GM23248 (cell line): ENCODE measurements at places on chromosomes 6 and 20.

GRCh38 chr20:43736588-43737158, 9.9 kb upstream of the GTSF1L start:
- H3K4me3 ChIP-seq, result no peak overlapping the region
- no peaks in the 10 kb centered on the region; the same call in 1 of the 2 replicates for H3K27me3 ChIP-seq
- no peak overlapping the region for H3K27ac ChIP-seq
- no peaks in the 10 kb centered on the region for H3K4me1 ChIP-seq

DNA sequence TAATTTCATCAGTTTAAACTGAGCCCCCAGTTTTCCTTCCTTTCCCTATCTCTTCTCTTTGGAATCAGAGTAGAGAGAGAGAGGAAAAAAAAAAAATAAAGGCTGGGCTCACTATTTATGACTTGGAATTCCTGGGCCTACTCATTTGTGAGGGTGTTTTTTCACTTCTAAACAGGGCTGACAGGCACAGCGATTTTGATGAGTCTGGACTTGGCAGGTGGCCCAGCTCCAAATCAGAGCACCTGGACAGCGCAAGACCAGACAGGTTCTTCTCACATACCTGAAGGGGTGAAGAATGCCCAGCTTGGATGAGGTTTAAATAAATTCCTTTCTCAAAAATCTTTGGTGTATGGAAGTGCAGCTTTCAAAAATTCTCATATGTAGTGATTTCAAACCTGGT, 122.2 kb downstream of the KIF13A start:
- no peaks in the 10 kb centered on the region for H3K27me3 ChIP-seq
- H3K27ac ChIP-seq, result peak overlapping the region; percentile 98
- H3K4me1 ChIP-seq, result peaks cover 72% of the 10 kb centered on the region
- peak overlapping the region; percentile 21; the same call in 1 of the 2 replicates for H3K4me3 ChIP-seq
- peak; percentile 45 for DNase-seq
- no peaks in the 10 kb centered on the region for H3K36me3 ChIP-seq

- H3K4me1 ChIP-seq, result peaks cover 10% of the 10 kb centered on the region
- no peak overlapping the region for H3K4me3 ChIP-seq
- peak; percentile 41 for DNase-seq
- no peaks in the 10 kb centered on the region for H3K27me3 ChIP-seq
- H3K27ac ChIP-seq, result no peak overlapping the region
These were observed 163.7 kb downstream of the MAFB start for GRCh38 chr20:40525351-40525750.

GRCh38 chr20:10133532-10133931, 85.1 kb upstream of the SNAP25 start:
- no peaks in the 10 kb centered on the region for H3K36me3 ChIP-seq
- H3K27ac ChIP-seq, result no peak overlapping the region
- no peak for DNase-seq
- H3K4me1 ChIP-seq, result no peaks in the 10 kb centered on the region
- H3K27me3 ChIP-seq, result peaks cover 60% of the 10 kb centered on the region

- no peak overlapping the region for H3K27ac ChIP-seq
- DNase-seq, result no peak
These were observed 286.8 kb downstream of the CDH4 start for GRCh38 chr20:61538943-61539265.

DNA sequence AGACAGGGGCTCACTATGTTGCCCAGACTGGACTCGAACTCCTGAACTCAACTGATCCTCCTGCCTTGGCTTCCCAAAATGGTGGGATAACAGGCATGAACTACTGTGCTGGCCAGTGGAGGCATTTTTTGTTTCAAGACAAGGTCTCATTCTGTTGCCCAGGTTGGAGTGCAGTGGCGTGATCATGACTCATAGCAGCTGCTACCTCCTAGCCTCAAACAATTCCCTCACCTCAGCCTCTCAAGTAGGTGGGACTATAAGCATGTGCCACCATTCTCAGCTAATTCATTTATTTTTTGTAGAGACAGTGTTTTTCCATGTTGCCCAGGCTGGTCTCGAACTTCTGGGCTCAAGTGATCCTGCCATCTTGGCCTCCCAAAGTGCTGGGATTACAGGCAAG, 17.2 kb downstream of the ENPP3 start:
- no peaks in the 10 kb centered on the region for H3K27me3 ChIP-seq
- DNase-seq, result no peak
- peaks cover 19% of the 10 kb centered on the region for H3K4me1 ChIP-seq
- H3K4me3 ChIP-seq, result no peak overlapping the region

GRCh38 chr6:130368576-130368975, 2.8 kb downstream of the TMEM200A start:
- H3K36me3 ChIP-seq, result no peaks in the 10 kb centered on the region
- H3K27ac ChIP-seq, result no peak overlapping the region
- peak overlapping the region; percentile 91 for H3K4me3 ChIP-seq
- no peaks in the 10 kb centered on the region for H3K27me3 ChIP-seq
- peaks cover 25% of the 10 kb centered on the region for H3K4me1 ChIP-seq

DNA sequence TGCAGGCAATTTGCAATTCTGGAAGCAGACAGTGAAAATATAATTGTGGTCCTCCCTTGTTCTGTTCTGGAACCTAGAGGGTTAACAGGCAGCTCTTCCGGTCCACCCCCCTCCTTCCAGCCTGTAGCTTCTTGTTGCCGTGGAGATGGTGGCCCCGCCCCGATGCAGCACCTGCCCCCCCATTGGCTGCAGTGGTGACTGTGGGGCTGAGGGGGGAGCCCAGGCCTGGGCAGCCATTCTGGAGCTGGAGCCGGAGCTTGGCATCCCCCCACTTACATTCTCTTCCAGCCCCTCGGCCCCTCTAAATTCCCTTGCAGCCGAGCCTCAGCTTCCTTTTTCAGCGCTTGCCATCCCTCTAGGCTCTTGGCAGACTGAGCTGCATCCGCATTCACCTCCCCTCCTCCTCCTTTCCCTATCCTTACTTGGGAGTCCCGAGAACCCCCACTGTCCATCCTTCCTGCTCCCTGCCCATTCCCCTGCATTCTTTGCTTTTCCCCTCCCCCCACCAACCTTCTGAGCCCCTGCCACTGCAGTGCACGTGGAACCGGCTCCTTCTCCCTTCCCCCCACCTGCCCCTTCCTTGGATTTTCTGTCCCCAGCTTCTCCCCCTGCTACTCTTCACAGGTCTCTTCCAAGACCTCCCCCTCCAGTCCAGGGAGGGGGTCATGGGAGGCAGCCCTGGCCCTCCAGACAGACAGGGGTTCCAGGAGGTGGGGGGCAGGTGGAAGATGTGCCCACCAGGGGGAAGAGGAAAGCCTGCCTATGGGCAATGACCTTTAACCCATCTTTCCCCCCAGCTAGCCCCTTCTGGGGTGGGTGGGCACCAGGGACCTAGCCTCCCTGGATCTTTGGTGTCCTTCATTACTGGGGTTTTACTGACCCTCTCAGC, 11.4 kb downstream of the SYNGAP1 start:
- no peak overlapping the region for H3K4me3 ChIP-seq
- H3K4me1 ChIP-seq, result peaks cover 10% of the 10 kb centered on the region; the same call in 1 of the 2 replicates
- no peaks in the 10 kb centered on the region for H3K36me3 ChIP-seq
- DNase-seq, result peak; percentile 64
- no peaks in the 10 kb centered on the region for H3K27me3 ChIP-seq
- H3K27ac ChIP-seq, result no peak overlapping the region

DNA sequence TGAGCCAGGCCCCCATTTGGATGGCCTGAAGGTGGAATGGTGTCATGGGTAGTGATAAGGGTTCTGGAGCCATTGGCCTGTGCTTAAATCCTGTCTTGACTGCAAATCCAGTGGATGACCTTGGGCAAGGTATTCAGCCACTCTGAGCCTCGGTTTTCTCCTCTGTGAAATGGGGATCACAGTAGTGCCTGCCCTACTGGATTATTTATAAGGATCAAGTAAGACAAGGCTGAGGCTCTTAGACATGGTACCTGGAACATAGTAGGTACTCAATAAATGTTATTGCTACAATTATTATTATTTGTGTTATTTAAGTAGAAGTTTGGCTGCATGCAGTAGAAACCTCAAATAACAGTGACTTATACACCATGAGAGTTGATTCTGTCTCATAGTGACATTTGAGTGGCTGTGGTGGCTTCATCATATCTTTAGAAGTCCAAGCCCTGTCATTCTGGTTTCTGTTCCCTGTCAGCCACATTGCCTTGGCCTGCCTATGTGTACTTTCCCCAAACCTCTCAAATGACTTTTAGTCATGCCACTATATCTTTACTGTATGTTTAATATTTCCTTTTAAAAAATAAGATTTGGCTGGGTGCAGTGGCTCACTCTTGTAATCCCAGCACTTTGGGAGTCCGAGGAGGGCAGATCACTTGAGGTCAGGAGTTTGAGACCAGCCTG, 37.6 kb upstream of the CHMP4B start:
- no peak for DNase-seq
- no peak overlapping the region for H3K4me3 ChIP-seq
- H3K27ac ChIP-seq, result no peak overlapping the region
- H3K4me1 ChIP-seq, result no peaks in the 10 kb centered on the region
- H3K27me3 ChIP-seq, result no peaks in the 10 kb centered on the region
- H3K36me3 ChIP-seq, result no peaks in the 10 kb centered on the region; the same call in 1 of the 2 replicates

DNA sequence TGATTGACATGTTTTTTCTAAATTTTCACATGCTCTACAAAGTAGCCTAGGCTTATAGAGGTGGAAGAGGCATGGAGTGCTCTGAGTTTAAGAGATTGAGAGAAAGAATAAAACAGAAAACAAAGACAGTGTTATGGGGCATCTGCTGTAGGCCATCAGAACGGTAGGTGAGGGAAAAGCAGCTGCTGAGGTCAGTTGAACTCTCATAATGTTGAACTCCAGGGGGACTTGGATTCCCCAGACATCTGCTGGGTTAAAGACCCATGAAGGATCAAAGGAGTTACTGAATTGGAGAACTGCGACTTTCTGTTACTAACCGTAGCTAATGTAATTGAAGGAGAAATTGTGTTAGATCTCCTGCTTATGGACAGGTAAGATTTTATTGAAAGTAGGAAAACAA, 333.9 kb downstream of the TFAP2B start:
- H3K4me3 ChIP-seq, result no peak overlapping the region
- DNase-seq, result no peak
- H3K27me3 ChIP-seq, result no peaks in the 10 kb centered on the region
- H3K36me3 ChIP-seq, result no peaks in the 10 kb centered on the region

DNA sequence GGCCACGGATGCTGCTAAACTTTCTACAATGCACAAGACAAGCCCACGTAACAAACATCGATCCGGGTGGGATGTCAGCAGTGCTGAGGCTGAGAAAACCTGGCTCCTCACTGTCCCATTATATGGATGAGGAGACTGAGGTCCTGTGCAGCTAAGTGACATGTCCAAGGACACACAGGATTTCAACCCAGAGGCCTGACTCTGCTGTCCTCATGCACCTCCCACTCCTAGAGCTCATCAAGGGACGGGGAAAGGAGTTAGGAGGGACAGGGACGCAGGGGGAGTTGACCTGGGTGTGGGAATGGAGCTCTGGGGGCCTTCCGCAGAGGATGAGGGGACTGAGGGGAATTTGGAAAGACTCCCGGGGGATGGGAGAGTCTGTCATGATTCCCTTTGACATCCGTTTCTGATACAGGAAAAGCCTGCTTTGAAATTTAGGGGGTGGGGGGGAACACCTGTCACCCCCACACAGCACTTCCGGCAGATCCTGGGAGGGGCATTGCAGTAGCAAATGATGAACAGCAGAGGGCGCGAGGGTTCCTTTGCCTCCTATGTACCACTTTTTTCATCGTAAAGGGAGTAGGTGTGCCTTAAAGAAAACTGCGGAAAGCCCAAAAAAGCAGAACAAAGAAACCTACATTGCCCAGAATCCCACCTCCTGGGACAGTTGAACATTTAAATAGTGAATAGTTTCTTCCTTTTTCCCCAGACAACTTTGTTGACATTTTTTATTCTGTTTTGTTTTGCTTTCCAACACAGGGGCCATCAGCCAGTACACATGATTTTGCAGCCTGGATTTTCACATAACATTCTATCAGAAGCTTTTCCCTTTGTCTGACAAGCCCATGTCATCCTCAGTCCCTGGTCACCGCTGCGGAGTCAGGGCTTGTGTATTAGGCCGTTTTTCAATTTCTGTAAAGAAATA, 48.6 kb downstream of the SLC2A10 start:
- DNase-seq, result peak; percentile 69
- H3K4me3 ChIP-seq, result no peak overlapping the region
- H3K36me3 ChIP-seq, result no peaks in the 10 kb centered on the region
- H3K4me1 ChIP-seq, result 0 out of 2 replicates have a peak, but pooled peaks cover 3% of the 10 kb centered on the region
- no peak overlapping the region for H3K27ac ChIP-seq
- 0 out of 2 replicates have a peak, but pooled peaks cover 3% of the 10 kb centered on the region for H3K27me3 ChIP-seq

- H3K27ac ChIP-seq, result no peak overlapping the region
- no peaks in the 10 kb centered on the region for H3K27me3 ChIP-seq
- H3K36me3 ChIP-seq, result no peaks in the 10 kb centered on the region
These were observed 91.5 kb upstream of the RREB1 start for GRCh38 chr6:7016226-7016625.

DNA sequence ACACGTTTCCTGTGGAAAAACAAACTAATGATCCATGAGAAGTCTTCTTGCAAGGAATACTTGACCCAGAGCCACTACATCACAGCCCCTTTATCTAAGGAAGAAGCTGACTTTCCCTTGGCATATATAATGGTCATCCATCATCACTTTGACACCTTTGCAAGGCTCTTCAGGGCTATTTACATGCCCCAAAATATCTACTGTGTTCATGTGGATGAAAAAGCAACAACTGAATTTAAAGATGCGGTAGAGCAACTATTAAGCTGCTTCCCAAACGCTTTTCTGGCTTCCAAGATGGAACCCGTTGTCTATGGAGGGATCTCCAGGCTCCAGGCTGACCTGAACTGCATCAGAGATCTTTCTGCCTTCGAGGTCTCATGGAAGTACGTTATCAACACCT, 35.4 kb downstream of the GCNT2 start:
- H3K27ac ChIP-seq, result no peak overlapping the region
- no peak for DNase-seq
- H3K4me3 ChIP-seq, result no peak overlapping the region
- H3K27me3 ChIP-seq, result peaks cover 17% of the 10 kb centered on the region
- H3K4me1 ChIP-seq, result no peaks in the 10 kb centered on the region; the same call in 1 of the 2 replicates

DNA sequence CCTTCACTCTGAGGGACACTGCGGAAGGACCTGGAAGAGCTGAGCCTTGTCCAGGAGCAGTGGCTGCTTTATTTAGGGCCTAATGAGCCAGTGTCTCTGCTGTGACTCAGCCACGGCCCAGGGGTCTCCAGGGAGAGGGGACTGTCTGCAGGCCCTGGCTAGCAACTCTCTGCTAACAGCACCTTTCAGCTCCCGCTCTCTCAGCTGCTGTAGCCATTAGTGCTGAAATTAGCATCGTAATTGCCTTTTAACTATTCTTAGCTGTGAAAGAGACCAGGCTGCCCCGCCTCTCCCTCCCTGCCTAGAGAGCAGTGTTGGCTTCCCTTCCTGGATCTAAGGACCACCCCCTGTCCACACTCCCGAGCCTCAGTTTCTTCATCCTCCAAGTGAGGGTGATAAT, 53.1 kb upstream of the SLC32A1 start:
- DNase-seq, result no peak
- H3K4me1 ChIP-seq, result peaks cover 4% of the 10 kb centered on the region; the same call in 1 of the 2 replicates
- H3K36me3 ChIP-seq, result no peaks in the 10 kb centered on the region
- no peak overlapping the region for H3K4me3 ChIP-seq

- H3K36me3 ChIP-seq, result no peaks in the 10 kb centered on the region
- DNase-seq, result peak; percentile 68
- no peak overlapping the region for H3K27ac ChIP-seq
- peaks cover 20% of the 10 kb centered on the region for H3K27me3 ChIP-seq
These were observed 19.5 kb upstream of the SLC22A7 start for GRCh38 chr6:43278524-43279078.
